EH (cell line): ENCODE measurements at places on chromosomes 16 and 17.

- no peak for DNase-seq
Observed at GRCh38 chr17:80110447-80110812, 9.0 kb downstream of the GAA start.

DNA sequence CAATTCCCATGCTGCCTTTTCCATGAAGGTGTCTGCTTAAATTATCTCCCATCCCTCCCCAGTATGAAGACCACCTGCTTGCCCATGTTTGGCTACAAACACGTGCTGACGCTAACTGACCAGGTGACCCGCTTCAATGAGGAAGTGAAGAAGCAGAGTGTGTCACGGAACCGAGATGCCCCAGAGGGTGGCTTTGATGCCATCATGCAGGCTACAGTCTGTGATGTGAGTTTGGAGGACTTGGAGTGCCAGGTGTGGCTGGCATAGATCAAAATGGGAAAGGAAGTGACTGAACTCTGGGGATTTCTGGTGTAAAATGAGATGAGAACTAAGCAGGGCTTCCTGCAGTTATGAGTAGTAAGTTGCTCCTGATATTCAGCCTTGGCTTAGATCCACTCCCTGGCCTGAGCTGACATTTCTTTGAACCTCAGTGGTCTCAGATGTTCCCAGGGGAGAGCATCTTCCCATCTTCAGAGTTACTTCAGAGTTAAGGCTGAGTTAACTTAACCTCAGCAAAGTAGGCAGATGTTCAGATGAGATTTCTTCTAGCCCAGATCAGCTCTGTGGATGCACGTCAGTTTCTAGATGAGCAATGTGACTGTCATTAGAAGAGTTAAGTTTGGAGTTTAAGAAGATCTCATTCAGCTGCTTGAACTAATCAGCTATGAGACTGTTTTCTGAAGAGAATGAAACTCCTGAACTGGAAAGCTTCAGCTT, 32.7 kb downstream of the ITGB3 start:
- DNase-seq, result no peak

DNA sequence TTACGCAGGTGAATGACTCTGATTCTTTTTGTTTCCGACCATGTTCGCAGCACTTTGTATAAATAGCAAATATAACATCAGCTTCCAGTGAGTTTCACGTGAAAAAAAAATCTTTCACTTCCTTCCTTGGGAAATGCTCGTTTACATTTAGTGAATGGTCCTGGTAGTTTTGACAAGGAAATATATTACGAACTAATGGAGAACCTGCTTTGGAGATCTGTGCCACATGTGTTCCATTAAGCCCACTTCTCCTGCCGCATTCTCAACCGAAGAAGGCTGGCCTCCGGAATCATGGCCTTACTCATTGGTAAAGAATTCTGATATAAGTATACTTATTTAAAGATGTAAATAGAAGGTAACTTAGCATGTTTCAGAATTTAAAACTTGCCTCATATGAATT, 3.6 kb downstream of the CRAMP1 start:
- peak; percentile 58 for DNase-seq

GRCh38 chr16:74749291-74750055, 25.1 kb downstream of the FA2H start:
- peak; percentile 25 for DNase-seq

DNA sequence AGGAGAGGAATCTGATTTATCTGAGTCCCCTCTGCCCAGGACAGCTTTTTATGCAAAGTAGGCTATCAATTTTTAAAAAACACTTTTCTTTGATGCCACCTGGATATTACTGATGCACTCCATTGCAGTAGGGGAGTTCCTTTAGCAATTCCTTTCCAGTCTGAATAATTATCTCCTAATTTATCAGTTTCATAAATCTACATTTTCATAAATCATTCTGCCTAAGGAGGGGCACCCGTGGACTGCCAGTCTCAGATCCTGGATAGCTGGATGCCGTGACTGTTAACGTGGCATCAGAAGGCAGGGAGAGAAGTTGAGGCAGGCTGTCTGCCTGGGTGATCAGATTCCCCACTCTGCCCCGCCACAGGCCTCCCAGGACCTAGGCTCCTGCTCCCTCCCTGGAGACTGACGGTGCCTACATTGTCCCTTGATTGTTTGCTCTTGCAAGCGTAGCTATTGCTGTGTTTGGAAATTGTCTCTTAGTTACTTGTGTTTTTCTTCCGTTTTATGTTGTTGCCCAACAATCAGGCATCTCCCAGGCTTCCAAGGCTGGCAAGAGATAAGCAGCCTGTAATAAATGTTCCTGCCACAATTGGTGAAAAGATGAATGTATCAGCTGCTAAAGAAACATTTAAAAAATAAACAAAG, 75.2 kb downstream of the KATNIP start:
- DNase-seq, result peak; percentile 24

GRCh38 chr16:89902980-89903379, 15.7 kb upstream of the MC1R start:
- no peak for DNase-seq

- DNase-seq, result no peak
Observed at GRCh38 chr16:88810166-88810911, 1.4 kb downstream of the APRT start.

GRCh38 chr17:72432143-72432621, 311.4 kb downstream of the SOX9 start:
- DNase-seq, result peak; percentile 58

DNA sequence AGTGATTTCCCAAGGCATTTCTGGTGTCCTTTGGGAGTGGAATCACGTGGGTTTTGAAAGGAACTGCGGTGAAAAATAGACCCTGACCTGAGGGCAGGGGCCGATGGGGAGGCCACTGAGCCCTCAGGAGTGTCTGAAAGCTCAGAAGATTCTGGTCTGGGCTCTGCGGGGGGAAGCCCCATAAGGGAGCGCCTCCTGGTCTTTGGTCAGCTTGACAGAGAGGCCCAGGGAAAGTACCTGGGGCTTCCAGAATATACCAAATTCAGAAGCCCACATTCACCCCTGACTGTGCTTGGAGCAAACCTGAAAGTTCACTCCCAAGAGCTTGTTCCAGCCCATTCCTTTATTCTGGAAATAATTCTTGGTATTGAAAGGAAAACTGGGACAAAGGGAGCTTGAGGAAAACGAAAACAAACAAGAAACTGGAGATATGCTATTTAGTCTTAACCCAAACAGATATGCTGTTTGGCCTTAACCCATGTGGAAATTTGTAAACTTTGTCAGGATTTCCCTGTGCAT, 23.2 kb upstream of the NAGLU start:
- DNase-seq, result no peak

DNA sequence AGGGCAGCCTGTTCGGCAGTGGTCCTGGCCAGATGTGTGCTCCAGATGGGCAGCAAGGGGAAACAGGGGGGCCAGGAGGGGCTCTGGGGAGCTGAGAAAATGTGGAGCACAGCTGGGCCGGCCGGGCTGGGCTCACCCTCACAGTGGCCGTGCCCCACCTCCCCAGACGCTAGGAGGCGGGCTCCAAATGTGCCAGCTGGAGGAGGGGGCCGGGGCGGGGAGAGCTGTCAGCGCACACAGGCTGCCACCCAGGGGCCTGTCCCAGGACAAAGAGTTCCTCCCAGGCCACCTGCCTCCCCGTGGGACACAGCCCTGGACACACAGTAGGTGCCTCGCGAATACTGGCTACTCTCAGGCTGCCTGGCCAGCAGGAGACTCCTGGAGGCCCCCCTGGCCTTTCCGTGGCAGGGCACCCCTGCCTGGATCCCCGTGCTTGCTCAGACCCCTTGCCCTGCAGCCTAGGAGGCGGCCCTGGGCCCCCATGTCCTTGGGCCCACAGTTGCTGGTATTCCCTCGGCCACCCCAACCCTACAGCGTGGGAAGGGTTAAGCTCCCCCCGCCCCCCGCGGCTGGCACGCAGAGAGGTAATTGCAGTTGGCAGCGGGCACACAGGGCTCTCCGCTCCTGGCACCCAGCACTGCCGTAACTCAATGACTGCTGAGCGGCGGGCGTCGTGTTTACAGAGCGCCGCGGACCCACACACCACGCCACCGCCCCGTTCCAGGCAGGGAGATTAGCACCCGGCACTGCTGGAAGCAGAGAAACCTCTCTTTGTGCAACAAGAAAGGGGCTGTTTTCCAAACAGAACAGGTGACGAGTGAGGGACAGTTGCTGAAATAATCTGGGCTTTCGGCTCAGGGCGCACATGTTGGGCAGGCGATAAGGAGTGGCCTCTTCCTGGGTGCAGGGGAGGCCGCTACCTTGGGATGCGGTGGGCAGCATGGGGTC, 32.2 kb downstream of the BAHCC1 start:
- no peak for DNase-seq

DNA sequence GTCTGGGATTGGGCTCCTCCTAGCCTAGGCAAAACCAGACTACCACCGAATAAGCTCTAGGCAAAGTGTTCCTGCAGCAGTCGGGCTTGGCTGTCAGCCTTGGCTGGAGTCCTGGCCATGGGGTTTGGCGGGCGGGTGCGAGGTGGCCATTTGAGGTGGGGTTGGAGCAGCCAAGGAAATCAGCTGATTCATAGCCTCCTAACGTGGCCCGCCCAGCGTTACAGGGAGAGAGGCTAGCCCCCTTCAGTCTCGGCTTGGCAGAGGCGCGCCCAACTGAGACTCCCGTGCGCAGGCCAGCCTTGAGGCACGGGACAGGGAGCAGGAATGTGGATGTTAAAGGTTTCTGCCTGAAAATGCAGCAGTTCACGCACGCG, 1.9 kb downstream of the PMP22 start:
- DNase-seq, result peak; percentile 91

DNA sequence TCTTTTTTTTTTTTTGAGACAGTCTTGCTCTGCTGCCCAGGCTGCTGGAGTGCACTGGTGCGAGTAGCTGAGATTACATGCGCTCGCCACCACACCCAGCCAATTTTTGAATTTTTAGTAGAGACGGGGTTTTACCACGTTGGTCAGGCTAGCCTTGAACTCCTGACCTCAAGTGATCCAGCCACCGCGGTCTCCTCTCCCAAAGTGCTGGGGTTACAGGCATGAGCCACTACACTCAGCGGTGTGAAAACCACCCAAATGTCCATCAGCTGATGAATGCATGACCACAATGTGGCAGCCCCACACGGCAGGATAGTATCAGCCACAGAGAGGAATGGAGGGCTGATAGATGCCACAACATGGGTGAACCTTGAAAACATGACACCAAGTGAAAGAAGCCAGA, 2.1 kb downstream of the P2RX5 start:
- DNase-seq, result no peak

GRCh38 chr17:10063730-10064241, 134.6 kb downstream of the GAS7 start:
- DNase-seq, result no peak

DNA sequence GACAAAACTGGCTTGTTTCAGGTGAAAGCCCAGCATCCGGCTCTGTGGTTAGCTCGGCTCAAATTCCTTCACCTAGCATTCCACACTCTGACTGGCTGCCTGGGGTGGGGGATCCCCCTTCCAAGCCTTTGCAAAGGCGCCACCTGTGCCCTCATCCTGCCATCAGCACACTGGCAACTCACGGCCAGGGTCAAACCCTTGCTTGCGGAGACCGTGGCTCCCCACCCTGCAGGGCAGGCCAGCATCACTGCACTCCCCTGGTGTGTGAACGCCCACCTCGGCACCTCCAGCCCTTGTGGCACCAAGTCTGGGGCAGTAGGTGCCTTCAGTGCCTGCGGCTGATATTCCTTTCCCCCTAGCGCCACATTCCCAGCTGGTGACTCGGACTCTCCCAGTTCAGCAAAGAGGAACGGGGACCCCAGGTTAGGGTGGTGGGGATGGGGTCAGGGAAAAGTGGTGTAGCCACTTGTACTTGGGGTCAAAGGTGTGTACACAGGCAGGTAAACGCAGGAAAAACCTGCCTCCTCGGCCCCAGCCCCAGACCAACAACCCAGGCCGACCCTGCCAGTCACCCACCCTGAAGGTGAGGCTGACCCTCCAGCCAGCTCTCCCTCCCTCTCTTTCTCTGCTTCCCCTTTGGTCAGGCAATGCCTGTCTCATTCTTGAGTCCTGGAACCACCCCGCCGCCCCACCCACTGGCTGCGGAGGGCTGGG, 1.1 kb downstream of the FLII start:
- DNase-seq, result peak; percentile 70

DNA sequence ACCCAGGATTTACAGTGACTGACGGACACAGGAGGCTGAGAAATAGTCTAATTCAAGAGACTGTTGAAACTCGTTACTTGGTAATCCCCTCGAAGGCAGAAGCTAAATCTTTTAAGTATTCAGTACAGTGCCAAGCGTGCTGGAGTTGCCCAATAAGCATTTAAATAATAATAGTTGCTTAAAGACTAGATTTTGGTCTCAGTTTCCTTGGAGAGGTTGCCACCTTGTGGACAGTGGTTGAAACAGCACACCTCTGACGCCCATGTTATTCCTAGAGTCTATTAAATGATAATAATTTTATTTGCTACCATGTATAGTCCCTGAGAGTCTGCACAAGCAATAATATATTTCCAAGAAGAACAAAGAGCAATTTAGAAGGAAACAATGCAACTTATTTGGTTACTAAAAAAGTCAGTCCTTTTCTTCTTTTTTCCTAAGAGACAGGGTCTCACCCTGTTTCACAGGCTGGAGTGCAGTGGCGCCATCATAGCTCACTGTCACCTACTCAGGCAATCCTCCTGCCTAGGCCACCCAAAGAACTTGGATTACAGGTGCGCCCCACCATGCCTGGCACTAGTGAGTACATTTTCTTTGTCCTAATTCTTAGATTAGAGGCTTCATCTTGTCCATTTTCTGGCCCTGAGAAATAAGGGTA, 138.0 kb upstream of the NUDT7 start:
- peak; percentile 63 for DNase-seq

DNA sequence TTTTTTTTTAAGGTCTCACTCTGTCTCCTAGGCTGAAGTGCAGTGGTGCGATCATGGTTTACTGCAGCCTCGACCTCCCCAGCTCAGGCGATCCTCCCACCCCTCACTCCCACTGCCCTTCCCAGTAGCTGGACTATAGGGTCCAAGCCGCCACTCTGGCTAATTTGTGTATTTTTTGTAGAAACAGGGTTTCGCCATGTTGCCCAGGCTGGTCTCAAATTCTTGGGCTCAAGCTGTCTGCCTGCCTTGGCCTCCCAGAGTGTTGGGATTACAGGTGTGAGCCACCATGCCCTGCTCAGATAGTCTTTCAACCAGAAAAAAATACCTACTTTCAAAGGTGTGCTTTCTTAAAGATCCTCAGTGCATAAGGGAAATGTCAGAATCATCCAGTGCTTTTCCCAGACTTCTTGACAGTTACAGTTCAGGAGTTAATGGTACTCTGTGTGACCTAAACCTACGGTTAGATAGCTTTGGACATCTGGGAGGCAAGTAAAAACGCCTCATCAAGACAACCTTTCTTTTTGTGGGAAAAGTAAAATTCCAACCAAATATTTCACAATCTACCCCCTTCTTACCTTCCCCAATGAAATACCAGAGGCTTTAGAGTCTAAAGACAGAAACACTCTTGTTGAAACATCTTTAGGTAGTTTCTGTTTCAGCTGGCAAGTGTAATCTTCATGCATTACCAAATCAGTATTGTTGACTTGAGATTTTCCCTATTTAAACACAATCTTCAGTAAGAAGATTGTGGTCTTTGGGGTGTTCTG, 6.8 kb downstream of the RSPRY1 start:
- peak; percentile 47 for DNase-seq

DNA sequence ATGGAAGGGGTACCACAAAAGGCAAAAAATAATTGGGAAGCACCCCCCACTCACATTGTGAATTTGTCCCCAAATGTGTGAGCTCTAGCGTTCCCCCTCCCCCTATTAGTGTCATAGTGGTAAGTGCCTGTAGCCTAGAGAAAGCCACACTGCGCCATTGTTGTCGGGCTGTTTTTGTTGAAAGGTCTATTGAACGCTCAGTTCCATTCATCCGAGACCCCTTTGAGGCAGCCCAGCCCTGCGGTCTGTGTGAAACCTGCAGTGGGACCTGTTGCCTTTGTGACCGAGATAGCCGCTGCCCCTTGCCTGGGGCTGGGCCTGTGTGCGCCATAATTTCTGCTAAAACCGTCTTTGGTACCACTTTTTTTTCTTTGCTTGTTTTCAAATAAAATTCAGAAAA, 3.0 kb downstream of the JPT2 start:
- no peak for DNase-seq

GRCh38 chr17:82600731-82601446, 47.4 kb downstream of the WDR45B start:
- DNase-seq, result no peak
